ENCODE measurements at places on chromosomes 7 and 10.

- DNase-seq = no peak
Observed at GRCh38 chr10:99913831-99914235, 95.9 kb downstream of the DNMBP start.

DNA sequence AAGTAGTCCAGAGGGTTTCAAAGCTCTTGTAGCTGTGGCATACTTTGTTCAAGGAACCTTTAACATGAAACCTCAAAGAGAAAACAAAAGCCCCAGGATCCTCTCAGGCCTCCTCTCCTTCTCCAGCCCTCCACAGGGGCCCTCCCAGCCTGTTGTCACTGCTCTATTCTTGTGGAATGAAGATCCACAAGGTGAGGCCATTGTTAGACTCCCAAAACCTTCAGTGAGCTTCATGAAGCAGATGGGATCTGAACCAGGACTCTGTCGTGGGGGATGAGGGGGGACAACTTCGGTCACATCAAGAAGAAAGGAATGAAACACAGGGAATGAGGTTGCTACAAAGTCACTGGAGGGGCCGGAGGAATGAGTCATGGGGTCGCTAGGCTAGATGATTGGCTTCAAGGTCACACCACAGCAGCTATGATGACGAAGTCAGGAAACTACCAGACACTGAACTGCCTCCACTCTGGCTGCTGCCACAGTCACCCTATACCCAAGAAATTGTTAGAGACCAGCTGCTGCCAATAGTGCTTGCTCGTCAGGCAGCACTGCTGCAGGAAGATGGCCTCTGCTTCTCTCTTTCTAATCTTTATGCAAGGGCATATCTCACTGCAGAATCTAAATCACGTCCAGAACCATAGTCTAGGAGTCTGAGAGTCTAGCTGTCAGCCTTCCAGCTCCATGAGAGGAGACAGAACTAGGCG, 208.8 kb downstream of the HIBADH start:
- no peak for DNase-seq

DNA sequence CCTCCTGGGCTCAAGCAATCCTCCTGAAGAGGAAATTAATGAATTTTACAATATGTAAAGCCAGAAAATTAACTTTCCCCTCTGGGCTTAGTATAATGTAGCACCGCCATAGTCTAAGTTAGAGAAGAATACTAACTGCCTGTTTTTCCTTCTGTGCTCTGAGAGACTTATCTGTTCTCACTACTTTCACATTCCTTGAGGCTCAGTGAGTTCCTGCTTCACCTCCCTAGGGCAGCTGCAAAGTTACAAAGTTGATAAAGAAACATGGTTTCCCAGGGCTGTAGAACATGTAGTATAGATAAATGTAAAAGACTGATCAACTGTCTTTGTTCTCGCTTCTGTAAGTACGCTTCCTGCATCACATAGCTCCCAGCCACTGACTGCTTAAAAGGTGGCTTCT, 16.0 kb upstream of the OLAH start:
- no peak for DNase-seq

DNA sequence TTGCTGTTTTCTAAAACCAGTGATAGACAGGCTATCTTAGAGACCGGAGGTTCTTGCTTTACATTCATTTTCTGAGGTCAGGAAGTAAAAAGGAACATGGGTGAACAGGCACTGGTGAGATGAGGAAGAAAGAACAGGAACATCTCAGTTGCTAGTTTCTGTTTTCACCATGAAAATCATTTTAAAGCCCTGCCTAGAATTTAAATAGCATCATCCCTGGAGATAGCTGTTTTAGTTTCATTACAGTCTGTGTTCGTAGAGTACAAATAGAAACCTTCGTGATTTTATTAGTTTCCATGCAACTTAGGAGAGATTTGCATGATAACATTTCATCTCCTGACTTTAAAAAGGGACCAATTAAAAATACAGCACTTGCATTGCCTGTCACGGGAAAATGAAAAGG, 14.7 kb downstream of the KCNMA1 start:
- no peak for DNase-seq

DNA sequence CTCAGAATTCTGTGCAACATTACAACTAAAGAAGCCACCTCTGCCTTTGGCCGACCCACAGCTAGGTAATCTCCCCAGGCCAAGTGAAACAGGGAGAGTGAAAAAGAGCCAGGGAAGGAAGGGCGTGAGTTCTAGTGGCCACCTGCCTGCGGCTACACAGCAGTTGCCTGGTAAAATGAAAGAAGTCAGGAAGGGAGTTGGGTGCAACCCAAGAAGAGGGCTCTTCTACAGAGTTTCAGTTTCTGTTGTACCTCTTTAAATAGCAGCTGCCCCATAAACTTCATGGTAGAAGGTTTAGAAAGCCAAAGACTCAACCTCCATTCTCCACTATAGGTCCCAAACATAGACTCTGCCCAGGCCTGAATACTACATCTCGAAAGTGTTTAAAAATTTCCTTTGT, 76.2 kb upstream of the TMEM168 start:
- DNase-seq = no peak

DNA sequence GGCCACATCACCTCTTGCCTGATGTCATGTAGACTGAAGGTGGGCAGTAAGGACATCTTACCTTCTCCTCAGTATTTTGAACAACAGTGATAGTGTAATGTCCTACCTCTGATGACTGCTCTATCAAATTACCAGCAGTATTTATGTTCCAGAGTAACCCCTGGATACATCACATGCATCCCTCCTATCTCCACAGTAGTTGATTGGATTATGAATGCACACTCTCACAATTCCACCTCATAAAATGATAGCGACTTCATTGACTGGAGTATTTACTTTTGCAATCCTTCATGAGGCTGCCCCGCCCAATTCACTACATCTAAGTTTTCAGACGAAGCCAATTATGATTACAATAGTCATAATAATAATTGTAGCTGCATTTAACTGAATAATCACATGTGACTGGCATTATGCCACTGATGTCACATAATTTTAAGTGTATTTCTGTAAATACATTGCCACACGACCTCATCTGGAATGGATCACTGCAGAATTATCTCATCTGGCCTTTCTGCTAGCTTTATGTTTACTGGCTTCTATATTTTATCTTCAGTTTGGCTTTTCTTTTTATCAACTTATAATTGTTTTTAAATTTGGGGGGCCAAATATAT, 268.9 kb downstream of the SLC25A13 start:
- no peak for DNase-seq

DNA sequence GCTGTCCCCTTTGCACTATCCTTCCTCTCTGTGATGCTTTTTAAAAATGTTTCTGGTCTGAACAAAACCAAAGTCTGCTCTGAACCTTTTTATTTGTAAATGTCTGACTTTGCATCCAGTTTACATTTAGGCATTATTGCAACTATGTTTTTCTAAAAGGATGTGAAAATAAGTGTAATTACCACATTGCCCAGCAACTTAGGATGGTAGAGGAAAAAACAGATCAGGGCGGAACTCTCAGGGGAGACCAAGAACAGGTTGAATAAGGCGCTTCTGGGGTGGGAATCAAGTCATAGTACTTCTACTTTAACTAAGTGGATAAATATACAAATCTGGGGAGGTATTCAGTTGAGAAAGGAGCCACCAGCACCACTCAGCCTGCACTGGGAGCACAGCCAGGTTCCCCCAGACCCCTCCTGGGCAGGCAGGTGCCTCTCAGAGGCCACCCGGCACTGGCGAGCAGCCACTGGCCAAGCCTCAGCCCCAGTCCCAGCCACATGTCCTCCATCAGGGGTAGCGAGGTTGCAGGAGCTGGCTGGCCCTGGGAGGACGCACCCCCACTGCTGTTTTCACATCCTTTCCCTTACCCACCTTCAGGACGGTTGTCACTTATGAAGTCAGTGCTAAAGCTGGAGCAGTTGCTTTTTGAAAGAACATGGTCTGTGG, 11.4 kb upstream of the CSGALNACT2 start:
- no peak for DNase-seq

DNA sequence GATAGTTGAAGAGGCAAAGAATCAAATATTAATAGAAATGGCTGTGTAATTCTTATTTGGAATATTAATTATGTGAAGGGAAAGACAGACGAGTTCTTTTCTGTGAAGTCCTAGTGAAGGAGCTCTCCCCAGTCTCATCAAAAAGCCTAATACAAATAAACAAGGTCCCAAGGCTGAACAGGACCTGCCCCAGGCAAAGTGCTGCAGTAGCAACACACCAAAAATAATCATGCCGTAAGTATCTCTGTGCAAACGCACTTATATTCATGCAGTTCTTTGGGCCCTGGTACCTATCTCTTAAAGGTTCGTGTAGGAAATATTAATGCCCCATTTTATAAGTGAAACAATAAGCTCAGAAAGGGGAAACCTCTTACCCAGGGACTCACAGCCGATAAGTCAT, 12.2 kb upstream of the CHST15 start:
- DNase-seq = no peak

- DNase-seq = no peak
Observed at GRCh38 chr7:92691578-92691977, 101.4 kb upstream of the FAM133B start.

DNA sequence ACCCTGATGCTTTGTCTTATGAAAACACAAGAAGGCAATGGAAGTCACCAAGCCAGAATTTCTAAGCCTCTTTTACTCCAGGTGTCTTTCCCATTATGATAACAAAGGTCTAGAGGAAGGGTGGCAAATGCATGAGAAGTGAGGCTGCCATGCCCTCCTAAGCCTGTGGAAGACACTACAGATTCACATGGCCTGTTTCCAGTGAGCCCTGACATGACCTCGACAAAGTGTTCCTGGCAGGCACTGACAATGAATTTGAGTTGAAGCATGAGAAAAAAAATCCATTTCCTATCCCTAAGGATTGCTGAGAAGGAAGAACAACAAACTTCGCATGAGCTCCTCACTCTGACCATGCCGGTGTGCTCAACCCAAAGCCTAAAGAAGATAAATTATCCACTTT, 268.0 kb downstream of the HTR7 start:
- DNase-seq = no peak

DNA sequence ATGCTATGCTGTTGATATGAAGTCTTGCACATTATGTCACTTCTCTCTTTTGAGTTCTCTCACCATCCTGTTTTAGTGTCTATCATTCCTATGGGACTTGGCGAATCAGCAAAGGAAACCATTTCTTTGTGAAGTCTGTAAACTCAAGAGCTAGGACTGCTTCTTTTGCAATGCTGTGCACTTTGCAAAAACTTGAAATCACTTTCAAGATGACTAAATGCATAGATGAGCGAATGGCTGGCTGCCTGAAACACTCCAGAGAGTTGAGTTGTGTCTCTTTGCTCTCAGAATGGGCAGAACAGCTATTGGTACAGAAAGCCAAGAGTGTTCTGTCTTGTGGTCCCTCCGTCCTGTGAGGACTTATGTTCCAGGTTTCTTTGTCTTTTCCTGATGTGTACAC, 18.3 kb upstream of the ELMO1 start:
- DNase-seq = no peak

DNA sequence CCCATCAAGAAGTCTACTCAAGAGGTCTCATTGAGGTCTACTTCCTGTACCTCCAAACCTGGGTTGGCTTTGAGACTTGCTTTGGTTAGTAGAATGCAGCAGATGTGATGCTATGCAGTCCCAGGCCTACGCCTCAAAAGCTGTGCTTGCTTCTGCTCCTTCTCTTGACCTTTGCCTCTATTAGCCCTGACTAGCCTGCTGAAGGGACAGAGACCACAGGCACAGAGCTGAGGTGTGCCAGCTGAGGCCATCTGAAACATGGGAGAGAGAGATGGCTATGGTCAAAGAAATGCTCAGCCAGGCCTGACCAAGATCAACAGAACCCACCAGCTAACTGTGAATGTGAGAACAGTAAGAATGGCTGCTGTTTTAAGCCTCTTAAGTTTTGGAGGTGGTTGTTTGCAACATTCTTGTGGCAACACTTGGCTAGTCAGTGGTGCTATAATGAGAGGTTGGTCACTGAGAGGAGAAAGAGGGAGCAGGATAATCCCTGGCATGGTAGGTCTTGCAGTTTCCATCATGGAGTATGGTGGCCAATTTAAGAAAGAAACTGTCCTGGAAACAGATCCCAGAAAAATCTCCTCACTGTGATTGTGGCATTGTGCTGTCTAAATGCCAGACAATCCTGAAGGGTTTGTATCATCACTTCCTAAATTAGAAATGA, 176.1 kb upstream of the PHYHIPL start:
- DNase-seq = no peak

DNA sequence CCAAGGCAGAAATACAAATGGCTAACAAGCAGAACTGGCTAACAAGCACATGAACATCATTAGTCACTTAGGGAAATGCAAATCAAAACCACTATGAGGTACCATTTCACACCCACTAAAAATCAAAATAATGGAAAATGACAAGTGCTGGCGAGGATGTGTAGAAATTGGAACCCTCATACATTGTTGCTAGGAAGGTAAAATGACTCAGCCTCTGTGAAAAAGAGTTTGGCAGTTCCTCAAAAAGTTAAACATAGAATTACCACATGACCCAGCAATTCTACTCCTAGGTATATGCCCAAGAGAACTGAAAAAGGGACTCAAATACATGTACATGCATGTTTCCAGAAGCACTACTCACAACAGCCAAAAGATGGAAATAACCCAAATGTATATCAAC, 52.8 kb upstream of the ANAPC16 start:
- no peak for DNase-seq

DNA sequence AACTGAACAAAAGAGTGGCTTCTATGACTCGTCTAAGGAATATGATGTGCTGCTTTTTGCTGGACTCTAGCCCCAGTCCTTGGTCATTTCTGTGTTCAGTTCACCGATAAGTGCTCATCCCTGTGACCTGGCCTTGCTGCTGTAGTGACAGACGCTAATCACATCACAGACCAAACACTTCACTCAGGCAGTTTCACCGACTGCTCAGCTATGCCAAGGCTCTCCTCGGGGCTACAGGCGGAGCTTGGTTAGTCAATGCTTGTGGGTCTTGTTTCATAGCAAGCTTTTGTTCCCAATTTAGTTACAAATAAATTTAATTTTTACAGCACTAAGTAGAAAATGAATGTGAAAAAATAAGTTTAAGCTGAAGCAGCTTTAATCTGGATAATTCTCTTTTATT, 190.8 kb upstream of the PRKCQ start:
- DNase-seq = no peak

GRCh38 chr7:135499818-135500217, 10.1 kb downstream of the CNOT4 start:
- DNase-seq = no peak

- DNase-seq = no peak
Observed at GRCh38 chr10:129966889-129967578, 3.0 kb upstream of the EBF3 start.

DNA sequence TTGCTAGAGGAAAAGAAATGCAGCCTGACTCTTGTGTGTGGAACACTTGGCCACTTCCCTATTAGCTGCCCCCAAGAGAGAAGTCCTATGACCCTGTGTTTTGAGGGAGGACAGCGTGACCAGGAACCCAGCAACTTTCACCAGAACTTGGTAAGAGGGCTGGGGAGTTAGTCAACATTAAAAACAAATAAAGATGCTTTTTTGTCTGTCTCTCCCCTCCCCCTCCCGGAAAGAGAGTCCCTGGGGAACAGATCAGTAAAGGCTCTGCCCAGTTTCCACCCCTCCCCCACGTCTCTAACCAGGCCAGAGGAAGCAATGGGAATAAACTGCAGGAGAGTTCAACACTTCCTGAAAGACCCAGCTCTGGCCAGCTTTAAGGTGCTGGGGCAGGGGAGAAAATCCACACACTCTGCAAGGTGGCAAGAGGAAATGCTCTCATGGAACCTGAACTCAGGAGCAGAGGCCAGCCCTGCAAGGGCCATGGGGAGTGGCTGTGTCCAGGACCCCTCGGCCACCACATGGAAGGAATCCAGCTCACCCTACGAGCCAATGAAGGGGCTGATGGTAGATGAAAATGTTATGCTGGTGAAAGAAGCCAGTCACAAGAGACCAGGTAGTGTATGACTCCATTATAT, 21.5 kb downstream of the SH3PXD2A start:
- DNase-seq = no peak

All from head of caudate nucleus (tissue), 42 donors.